ENCODE measurements at places on chromosomes 7 and 10.

GRCh38 chr10:26090762-26091161 lies 125.8 kb upstream of the GAD2 start:
- DNase-seq = no peak

- DNase-seq = no peak
Observed at GRCh38 chr7:101097561-101097960, 12.3 kb downstream of the TRIM56 start.

DNA sequence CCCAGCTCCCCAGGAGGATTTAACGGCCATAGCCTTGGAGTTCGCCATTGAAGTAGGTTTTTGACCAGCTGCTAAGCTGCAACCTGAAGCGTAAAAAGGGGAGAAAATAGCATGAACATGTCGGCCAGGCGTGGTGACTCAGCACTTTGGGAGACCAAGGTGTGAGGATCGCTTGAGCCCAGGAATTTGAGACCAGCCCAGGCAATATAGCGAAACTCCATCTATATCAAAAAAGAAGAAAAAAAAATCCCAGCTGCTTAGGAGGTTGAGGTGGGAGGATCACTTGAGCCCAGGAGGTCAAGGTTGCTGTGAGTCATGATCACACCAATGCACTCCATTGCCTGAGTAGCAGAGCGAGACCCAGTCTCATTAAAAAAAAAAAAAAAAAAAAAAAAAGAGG lies 32.2 kb upstream of the MCU start:
- no peak for DNase-seq

GRCh38 chr7:92404170-92404614 lies 43.1 kb upstream of the GATAD1 start:
- DNase-seq = no peak

DNA sequence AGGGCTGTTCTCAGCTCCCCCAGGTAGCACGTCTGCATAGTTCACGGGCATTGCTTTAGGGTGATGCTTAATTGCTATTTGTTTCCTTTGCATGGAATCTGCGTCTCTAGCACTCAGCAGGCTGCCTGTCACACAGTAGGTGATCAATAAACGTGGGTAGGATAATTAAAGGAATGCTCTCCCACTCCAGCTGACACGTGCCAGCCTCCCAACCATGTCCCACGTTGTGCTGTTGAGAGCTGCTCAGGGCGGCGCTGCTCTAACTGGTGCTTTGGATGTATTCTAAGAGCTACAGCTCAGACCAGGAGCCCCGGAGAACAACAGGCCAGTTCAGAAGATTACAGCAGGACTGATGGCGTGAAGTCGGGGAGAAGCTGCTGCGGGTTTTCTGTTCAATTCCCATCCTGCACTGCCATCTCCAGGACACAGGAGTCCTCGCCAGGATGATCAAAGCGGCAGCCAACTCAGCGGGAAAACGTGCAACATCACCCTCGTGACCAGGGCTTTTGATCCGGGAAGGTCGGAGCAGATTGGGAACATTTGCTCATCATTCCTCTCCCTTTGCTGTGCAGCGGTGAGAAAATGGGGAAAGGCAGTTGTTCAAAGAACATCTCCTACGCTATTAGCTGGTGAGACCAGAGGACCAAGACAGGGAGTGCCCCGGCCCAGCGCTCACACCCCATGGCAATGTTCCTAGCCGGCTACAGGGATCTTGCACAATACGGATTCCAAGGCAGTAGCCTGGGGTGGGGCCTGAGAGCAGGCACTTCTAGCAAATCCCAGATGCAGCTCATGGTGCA lies 50.5 kb upstream of the FOXK1 start:
- DNase-seq = no peak

DNA sequence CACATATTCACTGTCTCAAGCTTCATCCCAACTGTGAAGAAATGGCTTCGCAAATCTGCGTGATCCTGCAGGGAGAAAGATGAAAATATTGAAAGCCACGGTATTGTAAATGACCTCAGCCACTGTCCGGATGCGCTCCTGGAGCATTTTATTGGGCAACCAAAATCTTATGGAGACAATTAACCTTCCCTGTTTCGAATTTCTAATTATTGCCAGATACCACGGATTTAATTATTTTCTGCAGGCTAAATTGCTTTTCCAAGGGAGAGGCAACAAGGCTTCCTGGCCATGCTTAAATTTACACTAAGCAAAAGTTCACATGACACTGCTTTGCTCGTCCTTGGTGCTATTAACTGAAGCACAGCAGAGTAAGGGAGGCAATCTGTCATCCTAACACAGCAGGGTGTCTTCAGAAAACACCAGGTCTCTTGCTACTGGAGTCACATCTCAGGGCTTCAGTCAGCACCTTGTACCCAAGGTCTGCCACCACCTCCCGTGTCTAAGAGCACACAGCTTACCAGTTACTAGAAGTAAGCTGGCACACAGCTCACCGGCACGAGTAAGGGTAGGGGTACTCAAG lies 162.2 kb downstream of the SFMBT2 start:
- DNase-seq = no peak

GRCh38 chr10:130758529-130758928 lies 553.0 kb downstream of the TCERG1L start:
- DNase-seq = no peak

GRCh38 chr10:123965973-123966895 lies 74.6 kb upstream of the CPXM2 start:
- DNase-seq = no peak

GRCh38 chr10:112775892-112776674 lies 174.0 kb upstream of the TCF7L2 start:
- DNase-seq = no peak

GRCh38 chr7:149558149-149558861 lies 60.7 kb upstream of the ZNF746 start:
- no peak for DNase-seq

DNA sequence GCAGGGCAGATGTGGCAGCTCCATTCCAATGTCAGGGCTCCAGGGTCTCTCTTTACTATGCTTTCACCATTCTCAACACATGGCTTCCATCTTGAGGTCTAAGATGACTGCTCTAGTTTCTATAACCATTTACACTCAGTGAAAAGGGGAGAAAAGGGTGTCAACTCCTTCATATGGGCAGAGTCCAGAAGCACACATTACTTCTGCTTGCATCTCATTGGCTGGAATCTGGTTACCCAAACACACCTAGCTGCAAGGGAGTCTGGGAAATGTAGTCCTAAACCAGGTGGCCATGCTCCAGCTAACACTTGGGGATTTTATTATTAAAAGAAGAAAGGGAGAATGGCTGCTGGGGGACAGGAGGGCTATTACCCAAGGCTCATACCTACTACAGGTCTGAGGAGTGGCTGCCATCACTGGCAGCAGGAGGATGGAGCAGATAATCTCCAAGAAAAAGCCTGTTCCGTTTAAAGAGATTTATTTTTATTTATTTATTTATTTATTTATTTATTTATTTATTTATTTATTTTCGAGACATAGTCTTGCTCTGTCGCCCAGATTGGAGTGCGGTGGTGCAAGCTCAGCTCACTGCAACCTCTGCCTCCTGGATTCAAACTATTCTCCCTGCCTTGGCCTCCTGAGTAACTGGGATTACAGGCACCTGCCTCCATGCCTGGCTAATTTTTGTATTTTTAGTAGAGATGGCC lies 29.1 kb upstream of the LBX1 start:
- DNase-seq = no peak

- no peak for DNase-seq
Observed at GRCh38 chr7:128809363-128809762, 17.6 kb downstream of the CCDC136 start.

GRCh38 chr10:70557876-70558275 lies 44.7 kb downstream of the PRF1 start:
- DNase-seq = no peak

DNA sequence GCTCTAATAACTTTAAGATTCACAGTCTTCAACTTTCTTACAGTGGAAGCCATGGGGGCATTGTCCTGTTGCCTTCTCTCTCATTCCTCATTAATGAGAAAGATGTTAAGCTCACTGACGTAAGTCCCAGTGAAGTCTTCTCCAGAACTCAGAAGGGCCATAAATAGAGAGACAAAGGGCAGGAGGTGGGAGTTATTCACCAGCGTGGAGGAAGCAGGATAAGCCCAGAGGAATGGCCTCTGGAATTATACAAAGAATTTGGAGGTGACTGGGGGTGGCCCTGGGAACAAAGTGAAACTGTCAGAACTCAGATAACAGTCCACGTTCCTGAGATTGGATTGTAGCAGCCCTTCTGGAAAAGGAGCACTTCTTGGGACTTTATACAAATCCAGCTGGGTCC lies 52.4 kb downstream of the SORBS1 start:
- DNase-seq = no peak

DNA sequence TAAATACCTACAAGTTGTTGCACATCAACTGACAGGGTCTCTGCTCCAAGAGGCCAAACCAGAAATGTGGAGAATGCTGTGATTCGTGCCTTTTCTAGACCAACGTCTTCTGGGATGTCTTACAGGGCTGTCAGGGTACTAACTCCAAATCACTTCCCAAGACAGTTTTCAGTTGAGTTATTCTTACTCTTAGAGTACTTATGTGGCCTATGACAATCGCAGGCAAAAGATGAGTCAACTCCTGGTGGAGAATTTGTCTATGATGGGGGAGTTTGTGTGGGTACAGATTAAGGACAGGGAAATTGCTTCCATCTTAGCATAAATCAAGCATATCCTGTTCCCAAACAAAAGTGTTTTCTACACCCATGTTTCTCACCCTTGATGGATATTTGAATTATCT lies 734.8 kb downstream of the TNS3 start:
- no peak for DNase-seq

DNA sequence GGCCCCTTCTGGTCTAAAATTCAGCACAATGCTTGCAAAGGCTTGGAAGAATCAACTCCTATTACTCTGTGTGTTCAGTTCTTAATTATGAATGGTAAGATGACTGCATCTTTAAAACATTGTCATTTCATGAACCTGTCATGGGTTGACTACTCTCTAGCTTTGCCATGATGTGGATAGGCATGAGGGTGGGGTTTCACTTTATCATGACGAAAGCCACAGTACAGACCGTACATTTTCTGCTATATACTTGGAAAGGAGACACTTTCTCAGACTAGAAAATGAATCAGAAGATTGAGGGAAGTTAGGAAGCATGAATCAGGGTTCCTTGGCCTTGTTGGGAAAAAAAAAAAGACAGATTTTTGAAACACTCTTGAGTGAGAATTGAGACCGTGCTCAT lies 19.7 kb upstream of the MSRB2 start:
- DNase-seq = no peak

- DNase-seq = no peak
Observed at GRCh38 chr10:72796538-72796937, 97.0 kb upstream of the OIT3 start.

GRCh38 chr10:71746344-71747037 lies 26.8 kb downstream of the VSIR start:
- no peak for DNase-seq

DNA sequence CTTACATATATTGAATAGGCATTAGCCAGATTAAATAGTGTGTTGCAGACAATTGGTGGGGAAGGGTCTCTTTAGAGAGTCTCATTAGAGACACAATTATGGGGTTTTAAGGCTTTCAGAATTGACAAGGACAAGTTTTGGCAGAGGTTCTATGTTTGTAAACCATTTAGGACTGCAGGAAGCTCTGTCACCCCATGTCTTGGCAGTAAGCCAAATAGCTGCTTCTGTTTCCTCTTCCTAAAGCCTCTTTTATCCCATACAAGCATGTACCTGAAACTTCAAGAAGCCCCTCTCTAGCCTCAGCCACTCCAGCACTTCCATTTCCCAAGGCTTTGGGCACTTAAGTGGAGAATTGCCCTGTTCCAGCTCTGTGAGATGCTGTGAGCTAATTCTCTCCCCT lies 21.8 kb upstream of the LRRC4 start:
- no peak for DNase-seq

GRCh38 chr7:93046641-93047040 lies 71.1 kb downstream of the SAMD9 start:
- no peak for DNase-seq

- DNase-seq = no peak
Observed at GRCh38 chr10:4108693-4109092, 323.7 kb upstream of the KLF6 start.

DNA sequence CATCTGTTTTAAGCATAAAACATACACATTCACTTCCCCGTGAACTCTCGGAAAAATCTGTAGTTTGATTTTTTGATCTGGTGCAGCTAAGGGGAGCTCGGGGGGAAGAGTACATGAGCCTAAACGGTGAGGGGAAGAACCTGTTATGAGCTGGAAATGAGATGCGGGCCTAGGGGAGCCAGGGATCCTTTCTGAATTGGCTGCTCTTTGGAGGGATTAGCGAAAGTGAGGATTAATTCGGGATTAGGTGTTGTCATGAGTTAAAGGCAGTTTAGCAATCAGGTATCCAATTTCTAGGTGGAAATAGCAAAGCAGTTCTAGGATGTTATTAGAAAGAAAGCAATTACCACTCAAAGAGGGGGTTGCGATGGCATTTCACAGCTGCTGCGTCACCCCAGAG lies 51.1 kb upstream of the ADARB2 start:
- no peak for DNase-seq

DNA sequence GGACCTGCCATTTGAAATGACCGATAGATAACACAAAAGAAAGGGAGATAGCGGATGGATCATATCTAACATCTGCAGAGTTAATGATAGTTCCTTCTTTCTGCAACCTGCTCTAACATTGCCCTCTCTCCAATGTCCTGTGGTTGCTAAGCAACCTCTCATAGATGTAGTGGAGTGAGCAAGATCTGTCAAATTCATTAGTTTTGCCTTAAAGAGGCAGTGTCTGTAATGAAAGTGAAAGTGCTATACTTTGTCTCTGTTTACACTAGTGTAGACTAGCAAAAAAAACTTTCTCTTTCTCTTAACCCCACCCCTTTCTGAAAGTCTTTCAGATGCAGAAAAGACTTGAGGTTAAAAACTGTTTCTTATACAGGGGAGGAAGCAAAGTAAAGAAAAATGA lies 1196.9 kb downstream of the SORCS3 start:
- DNase-seq = no peak

DNA sequence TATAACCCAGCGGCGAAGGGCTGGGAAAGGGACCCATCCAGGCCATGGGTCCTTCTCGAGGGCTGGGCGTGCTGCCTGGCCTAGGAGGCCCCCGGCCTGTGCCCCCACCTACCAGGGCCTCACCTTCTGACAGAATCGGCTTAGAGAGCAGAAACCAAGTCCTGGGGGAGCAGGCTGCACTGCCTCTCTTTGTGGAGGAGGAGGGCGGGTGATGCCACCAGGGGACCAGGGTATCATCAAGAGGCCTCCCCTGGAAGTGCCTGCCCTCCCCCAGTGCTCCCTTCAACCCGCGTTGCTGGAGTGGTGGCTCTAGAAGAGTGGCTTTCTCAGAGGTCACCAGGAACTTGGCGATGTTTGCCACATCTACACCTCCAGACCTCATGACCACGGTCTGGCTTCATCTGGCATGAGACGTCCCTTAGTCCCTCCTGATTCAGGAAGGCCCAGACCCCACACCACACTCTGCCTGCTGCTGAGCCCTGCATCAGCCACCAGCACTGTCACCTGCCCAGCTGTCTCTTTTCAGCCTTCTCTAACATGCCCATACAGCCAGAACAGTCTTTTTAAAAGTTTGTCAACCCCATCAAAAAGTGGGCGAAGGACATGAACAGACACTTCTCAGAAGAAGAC lies 31.9 kb downstream of the FKBP6 start:
- DNase-seq = no peak
